ENCODE measurements at places on chromosomes 12 and 14.
A peak's percentile ranks its signal among the peaks of the same experiment; 100 is the strongest.

DNA sequence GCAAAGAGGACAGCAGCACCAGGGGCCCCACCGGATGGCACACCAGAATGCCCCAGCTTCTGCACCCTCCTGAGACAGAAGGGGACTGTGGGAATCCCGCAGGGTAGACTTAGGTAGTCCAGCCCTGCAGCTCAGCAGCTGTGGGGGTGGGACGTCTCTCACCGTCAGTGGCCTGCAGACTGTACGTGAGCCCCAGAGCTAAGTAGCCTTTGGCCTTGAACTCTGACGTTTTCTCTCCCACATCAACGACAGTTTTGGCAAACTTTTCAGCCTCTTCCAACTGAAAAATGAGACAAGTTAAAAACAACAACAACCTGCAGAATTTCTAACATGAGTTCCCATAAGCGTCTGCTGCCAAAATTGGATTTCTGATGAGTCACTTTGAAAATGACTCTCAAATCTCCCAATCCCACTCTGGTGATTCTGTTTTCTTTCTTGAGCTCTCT lies 161.4 kb downstream of the TTC7B start:
- no peak for DNase-seq

DNA sequence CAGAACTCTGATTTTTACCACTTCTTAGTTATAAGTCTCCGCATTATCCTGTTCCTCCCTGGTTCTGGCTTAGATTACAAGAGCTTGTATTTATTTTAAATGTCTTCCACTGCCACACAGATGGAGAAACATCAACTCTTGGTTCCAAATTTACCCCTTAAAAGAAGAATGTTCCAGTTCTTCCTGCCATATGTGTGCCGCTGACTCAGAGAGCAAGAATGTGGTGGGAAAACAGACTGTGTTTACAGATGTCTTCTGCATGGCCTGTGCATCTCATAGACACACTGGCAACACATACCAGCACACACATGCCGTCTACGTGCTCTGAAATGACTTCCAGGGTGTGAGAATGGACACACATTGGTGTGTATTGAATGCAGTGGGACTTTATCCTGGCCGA lies 383.0 kb downstream of the LRIG3 start:
- DNase-seq = peak; percentile 56

GRCh38 chr12:106871477-106871876 lies 84.2 kb upstream of the TMEM263 start:
- DNase-seq = no peak

GRCh38 chr12:11812241-11812585 lies 162.7 kb downstream of the ETV6 start:
- DNase-seq = no peak

DNA sequence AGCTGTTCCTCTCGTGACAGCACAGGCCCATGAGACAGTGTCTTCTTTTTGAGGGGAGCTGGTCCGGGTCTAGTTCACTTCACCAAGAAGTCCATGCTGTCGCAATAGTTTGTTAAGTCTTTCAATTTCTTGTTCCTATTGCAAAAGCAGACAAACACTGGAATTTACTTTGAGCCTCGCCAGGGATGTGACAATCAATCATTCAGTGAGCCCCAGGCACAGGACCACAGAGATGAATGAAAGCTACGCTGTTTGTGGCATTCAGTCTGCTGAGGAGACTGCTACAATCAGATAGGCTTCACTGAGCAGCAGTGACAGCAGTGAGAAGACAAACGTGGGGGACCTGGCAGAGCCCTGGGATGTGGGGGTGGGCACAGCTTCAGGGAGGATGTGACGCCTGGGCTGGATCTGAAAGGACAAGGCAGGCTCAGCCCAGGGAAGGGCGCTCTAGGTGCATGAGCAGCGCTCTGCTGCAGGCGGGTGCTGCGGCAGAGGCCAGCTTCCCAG lies 35.5 kb downstream of the TCTN1 start:
- no peak for DNase-seq

DNA sequence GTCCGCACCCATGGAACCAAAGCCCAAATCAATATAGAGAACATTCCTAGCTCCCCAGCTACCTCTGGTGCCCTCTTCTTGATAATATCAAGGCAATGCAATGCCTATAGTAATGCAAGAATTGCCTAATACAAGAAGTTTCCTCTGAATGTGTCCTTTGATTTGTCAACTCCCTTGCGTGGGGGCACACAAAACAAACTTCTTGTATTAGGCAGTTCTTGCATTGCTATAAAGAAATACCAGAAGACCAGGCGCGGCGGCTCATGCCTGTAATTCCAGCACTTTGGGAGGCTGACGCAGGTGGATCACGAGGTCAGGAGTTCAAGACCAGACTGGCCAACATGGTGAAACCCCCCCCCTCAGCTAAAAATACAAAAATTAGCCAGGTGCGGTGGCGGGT lies 10.4 kb upstream of the ITPK1 start:
- DNase-seq = no peak

GRCh38 chr12:6380141-6381121 lies 3.5 kb upstream of the LTBR start:
- DNase-seq = no peak
